Pancreas (tissue), 10 donors: ENCODE measurements at places on chromosomes 13 and 19.

DNA sequence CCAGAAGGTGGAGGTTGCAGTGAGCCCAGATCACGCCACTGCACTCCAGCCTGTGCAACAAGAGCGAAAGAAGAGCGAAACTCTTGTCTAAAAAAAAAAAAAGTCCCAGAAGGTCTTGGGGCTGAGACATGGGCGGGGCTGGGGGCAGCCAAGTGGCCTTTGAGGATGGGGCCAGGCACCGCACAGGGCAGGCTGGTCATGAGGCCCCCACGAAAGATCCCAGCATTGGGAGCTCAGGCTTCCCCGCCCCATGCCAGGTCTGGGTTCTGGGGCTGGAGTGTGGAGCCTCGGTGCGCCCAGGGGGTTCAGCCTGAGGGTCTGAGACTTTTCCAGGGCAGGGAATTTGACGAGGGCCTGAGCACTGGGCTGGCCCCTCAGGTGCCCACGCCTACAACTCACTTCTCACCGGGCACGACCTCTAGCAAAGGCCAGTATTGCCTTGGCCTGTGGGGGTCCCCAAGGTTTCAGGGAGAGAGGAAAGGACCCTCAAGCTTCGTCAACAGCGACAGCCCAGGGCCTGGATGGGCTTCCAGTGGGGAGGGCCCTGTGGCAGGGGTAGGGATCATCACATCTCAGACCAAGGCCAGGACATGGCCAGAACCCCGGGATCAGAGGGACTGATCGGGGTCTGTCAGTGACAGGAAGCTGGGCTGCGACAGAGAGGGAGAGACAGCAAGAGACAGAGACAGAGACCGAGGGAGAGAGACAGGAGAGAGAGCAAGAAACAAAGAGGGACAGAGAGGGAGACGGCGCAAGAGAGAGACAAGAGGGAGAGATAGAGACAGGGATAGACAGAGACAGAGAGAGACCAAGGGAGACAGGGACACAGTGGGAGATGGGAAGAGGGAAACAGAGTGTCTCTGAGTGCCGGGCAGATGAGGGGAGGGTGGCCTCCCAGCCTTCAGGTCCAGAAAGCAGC is 7.5 kb upstream of the MEX3D start:
- no peak for DNase-seq
- no peaks in the 10 kb centered on the region for H3K27me3 ChIP-seq
- peaks cover 5% of the 10 kb centered on the region for H3K36me3 ChIP-seq
- H3K4me1 ChIP-seq = no peaks in the 10 kb centered on the region
- no peak overlapping the region for H3K4me3 ChIP-seq
- H3K27ac ChIP-seq = no peak overlapping the region

- H3K36me3 ChIP-seq = peaks cover 7% of the 10 kb centered on the region
- H3K27me3 ChIP-seq = no peaks in the 10 kb centered on the region
- DNase-seq = no peak
- no peak overlapping the region for H3K4me3 ChIP-seq
- H3K27ac ChIP-seq = no peak overlapping the region
- H3K4me1 ChIP-seq = no peaks in the 10 kb centered on the region
Observed at GRCh38 chr19:1357531-1358109, 26.1 kb upstream of the NDUFS7 start.

- no peak overlapping the region for H3K27ac ChIP-seq
- H3K27me3 ChIP-seq = no peaks in the 10 kb centered on the region
- H3K4me3 ChIP-seq = no peak overlapping the region
- H3K4me1 ChIP-seq = no peaks in the 10 kb centered on the region
- no peak for DNase-seq
Observed at GRCh38 chr13:66974174-66974573, 256.0 kb downstream of the PCDH9 start.

DNA sequence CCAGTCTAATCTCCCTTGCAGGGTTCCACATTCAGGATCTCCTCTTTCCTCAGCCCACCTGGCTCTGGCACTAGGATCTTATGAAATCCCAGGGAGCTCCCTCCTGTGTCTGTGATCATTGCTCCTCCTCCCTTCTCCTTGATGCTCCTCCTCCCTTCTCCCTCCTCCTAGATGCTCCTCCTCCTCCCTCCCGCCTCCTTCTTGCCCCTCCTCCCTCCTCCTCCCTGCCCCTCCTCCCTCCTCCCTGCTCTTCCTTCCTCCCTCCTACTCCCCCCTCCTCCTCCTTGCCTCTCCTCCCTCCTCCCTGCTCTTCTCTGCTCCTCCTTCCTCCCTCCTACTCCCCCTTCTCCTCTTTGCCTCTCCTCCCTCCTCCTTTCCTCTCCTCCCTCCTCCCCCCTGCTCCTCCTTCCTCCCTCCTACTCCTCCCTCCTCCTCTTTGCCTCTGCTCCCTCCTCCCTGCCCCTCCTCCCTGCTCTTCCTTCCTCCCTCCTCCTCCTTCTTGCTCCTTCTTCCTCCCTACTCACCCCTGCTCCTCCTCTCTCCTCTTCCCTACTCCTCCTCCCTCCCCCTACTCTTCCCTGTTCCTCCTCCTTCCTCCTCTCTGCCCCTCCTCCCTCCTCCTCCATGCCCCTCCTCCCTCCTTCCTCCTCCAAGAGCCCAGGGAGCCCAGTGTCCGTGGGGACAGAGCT is 14.9 kb upstream of the ZBTB7A start:
- no peak overlapping the region for H3K4me3 ChIP-seq
- no peak overlapping the region for H3K27ac ChIP-seq
- H3K36me3 ChIP-seq = no peaks in the 10 kb centered on the region
- no peaks in the 10 kb centered on the region for H3K4me1 ChIP-seq
- DNase-seq = no peak

- H3K4me1 ChIP-seq = no peaks in the 10 kb centered on the region
- H3K4me3 ChIP-seq = no peak overlapping the region
- DNase-seq = no peak
- H3K27ac ChIP-seq = no peak overlapping the region
- no peaks in the 10 kb centered on the region for H3K27me3 ChIP-seq
Observed at GRCh38 chr19:38557205-38557799, 60.5 kb downstream of the MAP4K1 start.
